ENCODE measurements at places on chromosomes 7 and 10.

DNA sequence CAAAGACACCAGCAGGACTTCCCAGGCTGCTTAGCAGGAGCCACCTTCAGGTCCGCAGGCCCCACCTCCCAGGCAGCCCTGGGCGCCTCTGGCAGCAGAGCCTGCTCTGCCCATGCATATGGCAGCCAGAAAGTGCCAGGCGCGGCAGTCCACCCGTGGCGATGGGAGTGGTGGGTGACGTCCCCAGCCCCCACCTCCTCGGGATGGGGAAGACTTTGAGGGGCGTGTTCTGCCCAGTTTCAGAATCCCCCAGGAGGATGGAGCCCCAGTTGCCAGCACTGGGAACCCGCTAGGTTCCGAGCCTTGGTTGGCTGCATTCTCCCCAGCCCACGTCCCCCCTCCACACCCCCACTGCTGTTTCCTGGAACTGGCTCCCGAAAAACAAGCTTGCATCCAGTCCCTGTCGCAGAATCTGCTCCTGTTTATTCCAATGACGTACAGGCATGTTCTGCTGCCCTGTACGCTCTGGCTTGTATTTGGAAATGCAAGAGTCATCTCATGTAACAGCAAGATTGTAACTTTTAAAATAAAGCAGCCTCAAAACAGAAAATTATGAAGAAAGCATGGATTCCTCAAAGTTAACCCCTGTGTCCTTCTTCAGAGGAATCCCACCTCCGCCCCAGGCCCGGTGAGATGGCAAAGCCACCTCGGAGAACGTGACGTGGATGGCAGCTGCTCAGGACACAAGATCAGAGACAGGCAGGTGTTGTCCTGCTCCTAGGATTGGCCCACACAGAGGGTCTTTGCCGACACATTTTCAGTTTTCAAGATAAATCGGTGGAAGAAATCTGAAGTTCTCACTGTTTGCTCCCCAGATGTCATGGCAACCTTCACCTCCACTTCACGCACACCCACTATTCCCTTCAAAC lies 87.8 kb upstream of the PPP2R2D start:
- DNase-seq, result no peak

DNA sequence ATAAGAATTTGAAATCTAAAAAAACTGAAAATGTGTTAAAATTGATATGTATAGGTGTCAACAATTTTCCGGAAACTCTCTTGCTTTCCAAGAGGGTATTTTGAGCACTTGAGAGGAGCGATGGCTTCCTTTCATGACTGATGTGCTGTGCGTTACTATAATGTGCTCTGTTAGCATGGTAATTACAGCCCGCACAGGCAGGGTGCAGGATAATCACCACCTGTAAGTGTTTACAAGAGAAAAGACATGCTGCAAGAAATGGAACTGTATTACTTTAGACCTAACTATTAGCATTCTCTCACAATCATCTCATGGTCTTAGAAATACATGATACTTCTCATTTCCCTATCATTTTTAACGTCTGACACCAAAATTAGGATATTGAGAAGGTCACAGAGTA lies 92.4 kb upstream of the ADARB2 start:
- DNase-seq, result no peak

- DNase-seq, result no peak
Measured at GRCh38 chr7:17942231-17942630, 1.9 kb upstream of the SNX13 start.

DNA sequence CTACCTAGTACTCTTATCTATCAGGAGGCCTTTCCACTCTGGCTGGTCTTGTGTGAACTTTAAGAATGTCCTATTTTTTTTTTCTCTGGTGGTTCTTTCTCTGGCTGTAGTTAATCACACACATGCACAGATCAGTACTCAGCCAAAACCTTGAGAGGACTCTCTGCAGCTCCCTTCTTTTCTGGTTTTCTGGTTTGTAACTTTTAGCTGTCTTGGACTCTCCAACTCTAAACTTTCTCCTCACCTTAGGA lies 54.9 kb upstream of the HELLS start:
- DNase-seq, result no peak

DNA sequence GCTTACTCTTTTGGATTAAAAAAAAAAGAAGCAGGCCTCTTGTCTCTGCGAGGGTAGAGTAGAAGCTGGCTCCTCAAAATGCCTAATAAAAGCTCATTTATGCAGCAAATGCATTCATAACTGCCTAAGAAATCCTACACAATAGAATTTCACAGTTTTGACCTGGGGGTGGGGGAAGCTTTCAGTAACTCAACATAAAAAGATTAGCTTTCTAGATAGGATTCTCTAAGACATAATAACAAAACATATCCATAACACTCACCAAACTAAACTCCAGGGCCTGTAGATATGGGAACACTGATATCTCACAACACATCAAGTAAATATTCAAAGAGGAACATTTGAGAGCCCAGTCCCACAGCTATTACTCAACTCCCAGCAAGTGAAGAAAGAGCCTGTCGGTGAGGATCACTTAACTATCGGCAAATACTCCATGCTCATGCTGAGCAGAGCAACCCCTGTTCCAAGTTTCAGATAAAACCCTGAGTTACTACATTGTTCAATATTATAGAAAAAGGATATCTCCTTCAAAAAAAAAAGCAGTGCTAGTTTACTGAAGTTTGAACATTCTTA lies 88.1 kb downstream of the COBL start:
- DNase-seq, result no peak

- no peak for DNase-seq
Measured at GRCh38 chr7:1555813-1556543, at the start of gene TMEM184A. TMEM184A (minus strand) TSS chr7:1556205; CDS start chr7:1555484, 721 bp downstream.

- DNase-seq, result no peak
Measured at GRCh38 chr7:146781352-146782116, 664.9 kb downstream of the CNTNAP2 start.

- no peak for DNase-seq
Measured at GRCh38 chr7:142175594-142175993, 64.1 kb downstream of the MGAM2 start.
